ENCODE measurements at places on chromosomes 1 and 21.

- DNase-seq = no peak
These were observed 4.2 kb upstream of the KRTAP12-1 start for GRCh38 chr21:44686000-44686781.

DNA sequence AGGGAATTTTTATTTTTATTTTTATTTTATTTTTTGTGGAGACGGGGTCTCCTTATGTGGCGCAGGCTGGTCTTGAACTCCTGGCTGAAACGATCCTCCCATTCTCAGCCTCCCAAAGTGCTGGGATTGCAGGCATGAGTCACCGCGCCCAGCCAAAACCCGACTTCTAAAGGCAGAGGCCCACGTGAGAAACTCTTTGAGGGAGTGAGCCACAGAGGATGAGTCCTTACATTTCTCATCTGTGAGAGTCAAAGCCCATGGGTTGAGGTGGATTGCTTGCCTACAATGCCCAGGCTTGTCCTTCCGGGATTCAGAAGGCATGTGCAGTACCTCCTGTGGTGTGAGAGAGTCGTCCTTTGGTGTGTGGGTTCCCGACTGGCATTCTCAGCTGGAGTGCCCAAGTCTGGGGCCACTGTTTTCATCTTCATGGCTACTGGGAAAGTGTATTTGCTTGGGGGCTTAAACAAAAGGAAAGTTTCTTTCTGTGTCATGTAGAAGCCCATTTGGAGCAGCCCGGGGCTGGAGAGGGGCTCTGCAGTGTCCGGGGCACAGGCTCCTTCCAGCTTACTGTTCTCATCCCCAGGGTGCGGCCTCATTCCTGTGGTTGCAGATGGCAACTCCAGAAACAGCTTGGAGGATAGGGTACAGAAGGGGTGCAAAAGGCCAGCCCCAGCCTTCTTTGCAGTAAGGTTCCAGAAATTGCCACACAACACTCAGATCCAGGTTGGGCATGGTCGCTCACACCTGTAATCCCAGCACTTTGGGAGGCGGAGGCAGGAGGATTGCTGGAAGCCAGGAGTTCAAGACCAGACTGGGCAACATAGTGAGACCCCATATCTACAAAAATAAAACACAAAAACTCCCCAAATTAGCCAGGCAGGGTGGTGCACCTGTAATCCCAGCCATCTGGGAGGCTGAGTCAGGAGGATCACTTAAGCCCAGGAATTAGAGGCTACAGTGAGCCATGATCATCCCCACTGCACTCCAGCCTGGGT is 29.4 kb upstream of the CSF3R start:
- DNase-seq = no peak

- DNase-seq = no peak
These were observed 104.9 kb downstream of the EPHB2 start for GRCh38 chr1:22815421-22816066.

- no peak for DNase-seq
These were observed 71.1 kb downstream of the ZSWIM5 start for GRCh38 chr1:45135316-45135715.

- no peak for DNase-seq
These were observed 10.1 kb downstream of the ATG4C start for GRCh38 chr1:62794053-62794452.

- DNase-seq = no peak
These were observed 144.4 kb upstream of the HNRNPU start for GRCh38 chr1:245008761-245009160.

DNA sequence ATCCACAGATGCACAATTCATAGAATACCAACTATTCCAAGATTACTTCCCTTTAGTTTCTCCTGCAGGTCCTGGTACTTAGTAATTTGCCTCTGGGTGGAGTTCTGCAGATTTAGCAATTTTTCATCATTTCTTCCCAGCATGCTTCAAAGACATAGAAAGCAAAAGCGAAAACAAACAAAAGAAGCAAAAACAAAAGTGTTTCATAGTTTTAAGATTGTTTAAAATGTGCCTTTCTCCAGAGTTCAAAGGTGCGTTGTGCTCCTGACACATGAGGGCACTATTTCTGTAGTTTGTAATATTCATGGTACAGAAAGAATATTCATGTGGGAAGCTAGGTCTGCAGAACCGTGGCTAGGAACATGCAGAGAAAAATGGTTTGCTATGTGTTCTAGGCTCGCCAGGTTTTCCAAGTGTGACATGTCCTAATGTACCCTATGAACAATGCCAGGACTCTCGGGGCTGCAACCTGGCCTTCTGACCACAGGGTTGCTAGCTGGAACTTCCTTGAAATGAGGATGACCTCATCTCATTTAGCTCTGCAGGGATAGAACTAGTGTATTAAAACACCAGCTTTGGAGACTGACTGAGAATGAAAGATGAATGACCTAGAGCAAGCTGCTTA is 30.0 kb upstream of the RCSD1 start:
- no peak for DNase-seq

DNA sequence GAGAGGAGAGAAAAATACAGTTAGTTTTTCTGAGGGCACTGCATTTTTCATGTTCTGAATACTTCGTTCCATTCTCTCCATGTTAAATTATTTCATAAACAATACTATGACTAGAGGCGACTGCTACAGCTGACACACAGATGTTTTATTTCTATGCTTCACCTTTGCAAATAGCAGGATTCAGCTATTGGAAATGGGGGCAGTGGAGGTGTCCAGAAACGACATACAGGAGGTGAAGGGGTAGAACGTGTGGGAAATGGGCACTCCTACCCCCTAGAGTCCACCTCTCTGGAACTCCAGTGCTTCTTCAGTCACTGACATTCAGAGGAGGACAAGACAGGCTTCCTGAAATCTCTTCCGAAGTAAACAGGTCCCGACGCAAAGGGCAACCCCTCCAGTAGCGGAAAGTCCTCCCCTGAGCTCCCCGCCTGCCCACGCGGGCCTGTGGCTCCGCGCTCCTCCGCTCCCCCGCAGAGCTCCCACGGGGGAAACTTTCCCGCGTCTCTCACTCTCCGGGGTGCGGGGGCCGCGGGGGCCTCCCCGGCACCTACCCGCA is 480 bp downstream of the DPYD start:
- no peak for DNase-seq

DNA sequence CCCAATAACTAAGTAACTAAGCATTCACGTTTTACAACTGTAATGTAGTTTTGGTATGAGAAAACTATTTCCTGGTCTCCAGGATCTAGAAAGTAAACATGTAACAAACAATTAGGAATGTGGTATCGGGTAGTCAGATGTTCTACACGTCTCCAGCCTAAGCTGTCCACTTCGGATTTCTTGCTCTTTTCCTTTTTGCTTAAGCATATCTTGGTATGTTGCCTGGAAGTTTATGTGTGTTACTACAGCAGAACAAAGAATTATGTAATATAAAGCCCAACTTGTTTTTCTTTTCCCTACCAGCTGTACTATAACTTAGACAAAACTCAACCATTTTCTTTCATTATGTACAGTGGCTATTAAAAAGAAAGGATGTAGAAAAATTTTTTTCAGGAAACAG is 20.4 kb upstream of the WARS2 start:
- DNase-seq = no peak

GRCh38 chr1:227898502-227899140 is 49.1 kb downstream of the WNT9A start:
- DNase-seq = no peak

All from prostate gland (tissue), 2 donors.